ENCODE measurements at places on chromosomes 4 and X. TPM values are rescaled to one million over a fixed set of nuclear protein-coding genes. Genes with fewer than 3 reads are reported as not detected.
A peak's percentile ranks its signal among the peaks of the same experiment; 100 is the strongest.

DNA sequence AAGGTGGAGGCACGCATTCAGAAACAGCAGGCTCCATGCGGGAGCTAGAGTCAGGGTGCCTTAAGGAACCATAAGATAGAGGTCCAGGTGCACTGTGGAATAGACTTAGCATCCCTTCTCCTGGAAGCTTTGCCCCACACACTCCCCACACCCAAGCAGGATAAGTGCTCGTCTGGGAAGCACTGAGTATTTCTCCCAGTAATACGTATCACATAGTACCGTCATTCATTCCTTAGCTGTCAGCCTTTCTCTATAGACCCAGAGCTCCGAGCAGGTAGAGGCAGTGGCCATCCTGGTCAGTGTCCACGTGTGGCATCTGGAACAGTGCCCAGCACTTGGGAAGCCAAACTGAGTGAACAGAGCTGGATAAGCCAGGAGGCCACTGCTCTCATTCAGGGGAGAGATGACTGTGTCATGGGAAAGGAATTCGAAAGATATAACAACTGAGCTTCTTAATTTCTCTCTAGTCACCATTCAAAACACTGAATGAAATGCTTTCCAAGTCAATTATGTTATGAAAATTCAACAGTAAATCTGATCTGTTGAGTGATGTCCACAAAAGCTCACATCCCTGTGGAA is 9.9 kb downstream of the APBB2 start:
- H3K36me3 ChIP-seq, result no peaks in the 10 kb centered on the region
- H3K27me3 ChIP-seq, result no peaks in the 10 kb centered on the region
- no peak overlapping the region for H3K27ac ChIP-seq
- no peak overlapping the region for H3K4me3 ChIP-seq

GRCh38 chrX:151988706-151989299 is 14.3 kb upstream of the GABRE start:
- H3K4me3 ChIP-seq, result no peak overlapping the region
- no peaks in the 10 kb centered on the region for H3K36me3 ChIP-seq
- no peak for DNase-seq

- no peaks in the 10 kb centered on the region for H3K27me3 ChIP-seq
- no peak overlapping the region for H3K27ac ChIP-seq
- peak; percentile 49 for DNase-seq
- no peaks in the 10 kb centered on the region for H3K36me3 ChIP-seq
- H3K4me1 ChIP-seq, result no peaks in the 10 kb centered on the region
These were observed 209.9 kb downstream of the IQCM start for GRCh38 chr4:149605601-149606378.

GRCh38 chrX:106862972-106863688 is 40.0 kb downstream of the RIPPLY1 start:
- H3K36me3 ChIP-seq, result no peaks in the 10 kb centered on the region
- no peaks in the 10 kb centered on the region for H3K27me3 ChIP-seq
- H3K4me1 ChIP-seq, result no peaks in the 10 kb centered on the region
- H3K4me3 ChIP-seq, result no peak overlapping the region
- DNase-seq, result peak; percentile 85

DNA sequence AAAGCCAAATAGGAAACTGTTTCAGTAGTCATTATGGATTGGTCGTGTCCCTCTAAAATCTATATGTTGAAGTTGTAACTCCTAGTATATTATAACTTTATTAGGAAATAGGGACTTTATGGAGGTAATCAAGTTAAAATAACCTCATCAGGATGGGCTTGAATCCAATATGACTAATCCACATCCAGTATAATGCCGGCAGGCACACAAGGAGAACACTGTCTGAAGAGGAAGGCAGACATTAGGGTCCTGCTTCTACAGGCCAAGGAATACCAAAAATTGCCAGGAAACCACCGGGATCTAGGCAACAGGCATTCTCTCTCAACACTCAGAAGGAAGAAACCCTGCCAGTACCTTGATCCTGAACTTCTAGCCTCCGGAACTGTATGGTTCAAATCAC is 130.3 kb downstream of the ATP10D start:
- no peak overlapping the region for H3K4me3 ChIP-seq
- no peaks in the 10 kb centered on the region for H3K4me1 ChIP-seq
- H3K36me3 ChIP-seq, result no peaks in the 10 kb centered on the region
- no peak for DNase-seq
- no peak overlapping the region for H3K27ac ChIP-seq

GRCh38 chr4:88419874-88420273 is 37.0 kb upstream of the HERC5 start:
- H3K4me1 ChIP-seq, result no peaks in the 10 kb centered on the region
- DNase-seq, result no peak
- H3K4me3 ChIP-seq, result no peak overlapping the region
- H3K36me3 ChIP-seq, result no peaks in the 10 kb centered on the region
- no peaks in the 10 kb centered on the region for H3K27me3 ChIP-seq
- no peak overlapping the region for H3K27ac ChIP-seq

DNA sequence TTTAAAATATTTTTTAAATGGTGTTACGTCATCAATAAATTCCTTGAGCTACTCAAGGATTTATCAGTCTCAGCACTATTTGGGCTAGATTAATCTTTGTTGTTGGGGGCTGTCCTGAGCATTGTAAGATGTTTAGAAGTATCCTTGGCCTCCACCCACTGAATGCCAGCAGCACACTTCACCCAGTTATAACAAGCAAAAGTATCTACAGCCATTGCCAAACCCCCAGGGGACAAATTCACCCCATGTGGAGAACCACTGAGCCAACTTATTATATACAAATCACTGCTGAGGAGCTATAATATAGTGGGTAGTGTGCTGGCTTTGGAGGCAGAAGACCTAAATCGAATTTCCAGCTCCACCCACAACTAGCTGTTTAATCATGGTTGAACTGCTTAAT is 58.3 kb downstream of the ATP10D start:
- no peak overlapping the region for H3K27ac ChIP-seq
- H3K4me3 ChIP-seq, result no peak overlapping the region
- no peak for DNase-seq
- H3K27me3 ChIP-seq, result no peaks in the 10 kb centered on the region
- H3K36me3 ChIP-seq, result no peaks in the 10 kb centered on the region

The MAGEB2 gene
- total RNA-seq, result not detected

The SRPX gene
- 2.0 TPM for total RNA-seq

The PASD1 gene
- not detected for total RNA-seq

The SPANXB1 gene
- total RNA-seq, result not detected

The XAGE5 gene
- not detected for total RNA-seq

Measured in endodermal cell (in vitro differentiated cells).